Thyroid gland (tissue), 4 donors: ENCODE measurements at places on chromosomes 6 and 20. TPM values are rescaled to one million over a fixed set of nuclear protein-coding genes. Genes with fewer than 3 reads are reported as not detected.

- H3K27ac ChIP-seq = peak overlapping the region; percentile 36
- peaks cover 5% of the 10 kb centered on the region for H3K36me3 ChIP-seq
- peaks cover 8% of the 10 kb centered on the region for H3K27me3 ChIP-seq
- H3K4me3 ChIP-seq = no peak overlapping the region
Measured at GRCh38 chr6:170288091-170288631, 2.7 kb downstream of the DLL1 start.

- no peaks in the 10 kb centered on the region for H3K36me3 ChIP-seq
- no peak overlapping the region for H3K4me3 ChIP-seq
- H3K27me3 ChIP-seq = no peaks in the 10 kb centered on the region
- H3K27ac ChIP-seq = no peak overlapping the region
Measured at GRCh38 chr20:51525241-51526105, 17.0 kb downstream of the NFATC2 start.

DNA sequence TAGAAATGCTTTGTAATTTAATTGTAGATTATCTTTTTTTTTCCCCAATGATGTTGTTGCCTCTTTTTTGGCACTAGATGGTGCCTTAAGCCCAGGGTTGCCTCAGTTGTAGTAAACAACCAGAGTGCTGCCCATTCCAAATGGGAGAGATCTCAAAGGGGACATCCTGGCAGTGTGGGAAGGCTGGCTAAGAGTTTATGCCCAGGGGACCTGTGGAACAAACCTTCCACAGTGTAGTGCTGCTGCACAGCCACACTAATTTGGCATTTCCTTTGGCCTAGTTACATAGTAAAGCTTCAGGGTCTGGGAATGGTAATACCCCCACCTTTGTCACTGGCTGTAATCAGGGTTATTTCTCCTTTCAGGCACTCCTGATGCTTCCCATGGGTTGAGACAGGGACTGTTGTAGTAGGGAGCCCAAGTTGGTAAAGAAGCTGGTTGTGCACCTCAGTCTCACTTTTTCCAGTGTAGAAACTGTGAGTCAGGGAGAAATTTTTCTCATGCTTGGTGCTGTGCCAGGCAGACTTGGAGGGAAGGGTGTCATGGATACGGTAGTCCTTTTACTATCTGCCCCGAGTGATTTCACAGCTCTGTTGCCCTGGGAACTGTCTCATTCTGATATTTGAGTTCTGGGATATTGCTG, 177.8 kb upstream of the ECI2 start:
- no peaks in the 10 kb centered on the region for H3K36me3 ChIP-seq
- no peak overlapping the region for H3K4me3 ChIP-seq
- no peaks in the 10 kb centered on the region for H3K27me3 ChIP-seq
- peak; percentile 41 for DNase-seq
- H3K4me1 ChIP-seq = no peaks in the 10 kb centered on the region
- no peak overlapping the region for H3K27ac ChIP-seq

DNA sequence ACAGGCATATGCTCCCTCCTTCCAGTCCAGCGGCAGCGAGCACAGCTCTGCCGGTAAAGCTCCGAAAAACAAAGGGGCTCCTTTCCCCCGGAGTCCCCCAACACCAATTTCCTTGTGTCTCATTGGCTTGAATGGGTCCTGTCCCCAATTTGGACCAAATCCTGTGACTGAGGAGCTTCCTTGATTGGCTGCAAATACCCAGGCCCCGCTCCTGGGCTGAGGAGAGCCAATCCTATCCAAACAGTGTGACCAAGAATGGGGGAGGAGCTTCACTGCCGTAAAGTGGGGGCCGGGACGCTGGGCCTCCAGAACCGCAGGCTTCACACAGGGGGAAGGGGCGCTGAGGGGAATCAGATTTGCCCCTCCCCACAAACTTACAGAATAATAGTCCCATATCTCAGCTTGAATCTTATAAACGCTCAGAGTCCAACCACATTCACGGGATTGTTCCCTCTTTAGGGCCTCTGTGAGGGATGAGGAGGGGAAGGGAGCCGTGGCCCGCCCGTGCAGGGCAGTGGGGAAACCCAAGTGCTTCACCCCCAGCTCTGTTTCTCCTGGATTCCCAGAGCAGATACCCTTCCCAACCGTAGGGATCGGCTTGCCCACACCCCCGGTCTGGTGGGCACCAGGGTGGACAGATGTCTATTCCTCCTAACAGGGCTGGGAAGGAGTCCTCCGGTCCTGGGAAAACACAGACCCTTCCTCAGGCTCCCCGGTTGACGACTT, 141.0 kb upstream of the MLN start:
- no peak overlapping the region for H3K27ac ChIP-seq
- H3K27me3 ChIP-seq = no peaks in the 10 kb centered on the region
- no peak for DNase-seq
- H3K4me3 ChIP-seq = no peak overlapping the region
- no peaks in the 10 kb centered on the region for H3K36me3 ChIP-seq
- H3K4me1 ChIP-seq = no peaks in the 10 kb centered on the region

DNA sequence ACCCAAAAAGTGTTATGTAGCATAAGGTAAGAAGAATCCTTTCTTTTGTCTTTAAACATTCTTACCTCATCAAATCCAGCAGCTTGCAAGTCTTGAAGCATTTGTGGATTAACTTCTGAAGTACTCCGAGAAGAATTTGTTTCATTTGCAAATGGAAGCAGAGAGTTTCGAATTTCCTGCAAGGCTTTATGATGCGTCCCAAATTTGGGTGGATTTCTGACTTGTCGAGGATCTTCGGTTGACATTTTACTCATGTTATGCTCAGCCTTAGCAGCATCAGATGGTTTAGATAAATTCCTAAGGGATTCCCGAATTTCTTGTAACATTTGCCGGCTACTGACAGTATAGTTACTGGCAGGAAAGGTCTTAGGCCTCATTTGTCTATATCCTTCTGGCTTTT, 16.2 kb downstream of the LATS1 start:
- no peaks in the 10 kb centered on the region for H3K27me3 ChIP-seq
- H3K4me1 ChIP-seq = no peaks in the 10 kb centered on the region
- H3K4me3 ChIP-seq = no peak overlapping the region

Gene SERAC1
- total RNA-seq = 17.1 TPM

DNA sequence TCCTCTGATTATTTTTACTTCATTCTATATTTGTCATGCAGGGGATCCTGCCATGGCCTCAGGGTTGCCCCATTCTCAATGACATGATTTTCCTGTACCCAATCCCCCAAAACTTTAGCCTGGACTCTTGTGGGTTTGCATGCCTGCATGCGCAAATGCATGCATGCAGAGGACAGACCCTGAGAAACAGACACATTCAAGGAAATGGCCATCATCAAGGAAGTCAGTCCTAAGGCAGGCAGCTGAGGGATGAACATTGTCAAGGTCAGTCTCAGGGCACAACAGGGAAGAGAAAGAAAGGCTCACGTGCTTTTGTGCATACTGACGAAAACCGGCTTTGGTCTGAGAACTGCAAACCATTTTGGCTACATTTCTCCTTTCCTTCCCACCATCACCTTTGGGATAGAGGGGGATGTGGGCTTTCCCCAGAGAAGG, 13.1 kb downstream of the NEDD9 start:
- H3K27me3 ChIP-seq = no peaks in the 10 kb centered on the region
- peaks cover 97% of the 10 kb centered on the region for H3K4me1 ChIP-seq
- DNase-seq = no peak
- H3K27ac ChIP-seq = peak overlapping the region; percentile 86
- no peaks in the 10 kb centered on the region for H3K36me3 ChIP-seq
- H3K4me3 ChIP-seq = no peak overlapping the region

DNA sequence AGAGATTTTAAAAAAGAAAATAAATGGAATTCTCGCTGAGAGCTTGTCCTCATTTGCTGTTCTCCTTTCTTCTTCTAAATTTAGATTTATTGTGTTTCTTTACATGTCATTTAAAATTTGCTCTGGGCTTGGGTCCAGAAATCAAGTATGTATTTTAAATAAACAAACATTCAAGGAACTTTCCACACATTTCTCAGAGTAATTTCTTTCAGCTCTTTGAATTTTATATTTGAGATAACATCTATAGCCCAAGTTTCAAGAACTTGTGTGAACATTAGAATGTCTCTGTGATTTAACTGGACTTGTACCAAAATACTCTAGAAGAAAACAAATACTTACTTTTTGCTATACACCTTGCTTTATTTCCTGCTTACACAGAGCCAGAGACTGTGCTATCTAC, 192.3 kb downstream of the TMEM200A start:
- no peak overlapping the region for H3K27ac ChIP-seq
- no peaks in the 10 kb centered on the region for H3K36me3 ChIP-seq
- no peaks in the 10 kb centered on the region for H3K4me1 ChIP-seq
- no peak overlapping the region for H3K4me3 ChIP-seq
- no peak for DNase-seq

Gene C6orf118
- total RNA-seq = not detected

Gene ZSCAN23
- 6.8 TPM for total RNA-seq

Gene NUDT3
- total RNA-seq = 98.9 TPM

Gene IMPG1
- total RNA-seq = not detected

DNA sequence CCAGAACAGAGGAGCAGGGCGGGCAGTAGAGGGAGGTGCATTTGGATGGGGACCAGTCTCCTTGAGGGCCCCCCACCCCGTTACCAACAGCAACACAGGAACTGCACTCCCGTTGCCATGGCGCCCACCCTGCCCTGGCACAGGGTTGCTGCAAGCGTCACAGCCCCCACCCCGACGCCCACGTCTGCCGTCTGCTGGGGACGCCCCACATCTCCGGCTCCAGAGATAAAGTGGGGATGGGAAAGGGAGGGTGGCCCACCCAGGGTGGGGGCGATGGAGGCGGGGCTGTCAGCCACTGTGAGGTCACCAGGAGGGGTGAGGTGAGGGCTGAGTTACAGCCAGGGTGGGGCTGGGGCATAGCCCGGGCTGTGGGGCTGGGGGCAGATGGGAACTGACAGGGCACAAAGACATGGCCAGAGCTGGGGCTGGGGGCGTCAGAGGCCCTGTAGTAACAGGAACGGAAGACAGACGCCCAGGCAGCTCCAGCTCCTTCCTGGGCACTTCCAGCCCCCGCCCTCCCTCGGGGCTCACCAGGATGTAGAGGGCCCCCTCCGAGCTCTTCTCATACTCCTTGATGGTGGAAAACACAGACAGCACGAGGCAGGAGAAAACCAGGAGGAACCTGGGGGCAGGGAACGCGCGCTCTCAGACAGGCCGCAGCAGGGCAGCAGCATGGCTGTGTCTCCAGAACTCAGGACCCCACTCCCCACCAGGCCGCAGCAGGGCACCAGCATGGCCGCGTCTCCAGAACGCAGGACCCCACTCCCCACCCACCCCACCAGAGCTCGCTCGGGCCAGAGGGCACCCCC, 26.0 kb downstream of the KCNQ2 start:
- no peaks in the 10 kb centered on the region for H3K36me3 ChIP-seq
- H3K4me3 ChIP-seq = no peak overlapping the region
- no peaks in the 10 kb centered on the region for H3K27me3 ChIP-seq
- no peak for DNase-seq
- no peaks in the 10 kb centered on the region for H3K4me1 ChIP-seq
- no peak overlapping the region for H3K27ac ChIP-seq

DNA sequence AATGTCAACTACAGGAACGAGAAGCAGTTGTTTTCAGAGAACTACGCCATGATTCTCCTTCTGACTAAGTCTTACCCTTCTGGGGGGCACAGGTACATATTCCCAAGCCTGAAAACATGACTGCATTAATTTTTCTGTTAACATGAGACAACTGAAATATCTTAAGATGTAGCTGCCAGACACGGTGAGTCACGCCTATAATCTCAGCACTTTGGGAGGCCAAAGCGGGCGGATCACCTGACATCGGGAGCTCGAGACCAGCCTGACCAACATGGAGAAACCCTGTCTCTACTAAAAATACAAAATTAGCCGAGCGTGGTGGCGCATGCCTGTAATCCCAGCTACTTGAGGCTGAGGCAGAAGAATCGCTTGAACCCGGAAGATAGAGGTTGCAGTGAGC, 21.7 kb downstream of the TBC1D20 start:
- H3K36me3 ChIP-seq = peaks cover 71% of the 10 kb centered on the region
- DNase-seq = no peak
- H3K4me1 ChIP-seq = peaks cover 5% of the 10 kb centered on the region
- H3K27me3 ChIP-seq = no peaks in the 10 kb centered on the region
- H3K27ac ChIP-seq = no peak overlapping the region

GRCh38 chr6:23173234-23173633, 603.9 kb downstream of the HDGFL1 start:
- H3K27me3 ChIP-seq = no peaks in the 10 kb centered on the region
- H3K27ac ChIP-seq = no peak overlapping the region
- no peaks in the 10 kb centered on the region for H3K36me3 ChIP-seq
- H3K4me1 ChIP-seq = no peaks in the 10 kb centered on the region
- no peak for DNase-seq

DNA sequence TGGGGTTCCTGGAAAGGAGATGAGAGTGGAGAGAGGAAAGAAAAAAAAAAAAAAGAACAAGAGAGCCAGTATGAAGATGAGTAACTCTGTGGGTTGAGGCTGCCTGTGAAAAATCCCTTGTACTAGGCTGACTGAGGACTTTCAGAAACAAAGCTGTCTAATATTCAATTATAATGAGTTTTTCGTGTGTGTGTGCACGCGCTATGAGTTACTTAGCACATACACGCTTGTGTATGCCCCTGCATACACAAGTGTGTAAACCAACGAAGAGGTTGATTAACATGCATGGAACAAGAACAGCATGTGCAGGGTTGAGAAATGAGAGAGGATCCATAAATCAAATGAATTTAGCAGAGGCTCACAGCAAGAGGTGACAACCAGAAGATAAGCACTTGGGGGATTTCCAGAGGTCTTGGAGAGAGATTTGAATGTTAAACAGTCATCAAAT, 4.8 kb upstream of the RBPJL start:
- H3K27me3 ChIP-seq = no peaks in the 10 kb centered on the region
- no peak overlapping the region for H3K4me3 ChIP-seq
- no peak for DNase-seq
- H3K4me1 ChIP-seq = no peaks in the 10 kb centered on the region

DNA sequence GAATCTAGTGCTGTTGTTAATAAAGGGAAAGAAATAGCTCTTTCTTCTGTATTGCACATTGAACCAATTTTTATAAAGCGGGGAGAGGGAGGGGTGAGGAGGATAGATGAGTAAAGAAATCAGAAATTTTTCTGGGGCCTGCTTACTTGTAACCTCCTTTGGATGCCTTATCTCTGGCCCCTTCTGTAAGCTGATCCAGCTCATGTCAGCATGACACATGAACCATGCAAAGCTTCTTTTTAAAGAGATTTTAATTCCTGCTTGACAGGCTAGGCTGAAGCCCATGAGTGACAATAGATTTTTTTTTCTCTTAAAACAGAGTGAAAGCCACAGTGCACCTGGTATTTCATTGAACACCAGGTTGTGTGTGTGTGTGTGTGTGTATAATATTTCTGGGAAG, 325.3 kb downstream of the PRL start:
- no peak overlapping the region for H3K4me3 ChIP-seq
- no peaks in the 10 kb centered on the region for H3K27me3 ChIP-seq
- no peaks in the 10 kb centered on the region for H3K36me3 ChIP-seq
- peaks cover 14% of the 10 kb centered on the region for H3K4me1 ChIP-seq

DNA sequence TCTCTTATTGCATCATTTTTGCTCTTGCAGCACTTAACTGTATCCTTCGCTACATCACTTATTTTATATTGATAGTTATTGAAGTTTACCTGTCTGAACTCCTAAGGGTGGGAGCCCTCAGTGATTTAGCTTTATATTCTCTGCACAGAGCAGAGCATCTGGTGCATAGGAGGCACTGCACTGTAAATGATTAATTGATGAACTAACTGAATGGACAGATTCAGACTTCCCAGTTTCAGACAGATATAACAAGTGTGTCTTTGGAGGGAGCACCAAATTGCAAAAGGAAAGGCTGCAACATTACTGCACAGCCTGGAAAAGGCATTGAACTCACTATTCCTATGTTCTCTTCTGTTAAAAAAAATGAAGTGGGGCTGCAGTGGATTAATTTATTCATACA, 160.3 kb downstream of the EDN1 start:
- no peak overlapping the region for H3K27ac ChIP-seq
- H3K4me1 ChIP-seq = no peaks in the 10 kb centered on the region
- no peak overlapping the region for H3K4me3 ChIP-seq
- no peaks in the 10 kb centered on the region for H3K36me3 ChIP-seq
- H3K27me3 ChIP-seq = no peaks in the 10 kb centered on the region
- DNase-seq = no peak
